ENCODE measurements at places on chromosomes 3 and 15.

- no peak for DNase-seq
Observed at GRCh38 chr3:31242026-31242960, 290.4 kb upstream of the STT3B start.

DNA sequence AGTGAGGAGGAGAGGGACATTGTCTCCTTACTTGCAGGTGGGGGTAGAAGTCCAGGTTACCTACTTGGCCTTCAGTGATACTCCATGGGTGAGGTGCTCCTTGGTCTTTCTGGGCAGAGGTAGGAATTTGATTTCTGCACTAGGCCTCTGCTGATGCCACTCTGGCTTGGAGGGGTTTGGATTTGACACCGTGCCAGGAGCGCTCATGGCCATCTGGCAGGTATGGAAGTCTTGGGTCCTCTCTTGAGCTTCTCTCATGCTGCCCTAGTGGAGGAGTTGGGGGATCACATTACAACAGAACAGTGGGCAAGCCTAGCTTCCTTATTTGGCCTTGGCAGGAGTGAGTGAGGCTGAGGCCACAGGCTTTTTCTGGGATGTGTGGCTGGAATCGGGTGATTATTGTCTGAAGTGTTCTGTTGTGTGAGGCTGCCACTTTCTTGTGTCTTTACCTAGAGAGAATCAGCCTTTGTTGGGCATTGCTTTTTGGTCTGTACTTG lies 525.0 kb downstream of the GABRG3 start:
- DNase-seq, result no peak

GRCh38 chr3:188169830-188170455 lies 16.0 kb downstream of the LPP start:
- DNase-seq, result no peak

GRCh38 chr3:9862391-9863057 lies 17.5 kb downstream of the CIDEC start:
- peak; percentile 59 for DNase-seq

DNA sequence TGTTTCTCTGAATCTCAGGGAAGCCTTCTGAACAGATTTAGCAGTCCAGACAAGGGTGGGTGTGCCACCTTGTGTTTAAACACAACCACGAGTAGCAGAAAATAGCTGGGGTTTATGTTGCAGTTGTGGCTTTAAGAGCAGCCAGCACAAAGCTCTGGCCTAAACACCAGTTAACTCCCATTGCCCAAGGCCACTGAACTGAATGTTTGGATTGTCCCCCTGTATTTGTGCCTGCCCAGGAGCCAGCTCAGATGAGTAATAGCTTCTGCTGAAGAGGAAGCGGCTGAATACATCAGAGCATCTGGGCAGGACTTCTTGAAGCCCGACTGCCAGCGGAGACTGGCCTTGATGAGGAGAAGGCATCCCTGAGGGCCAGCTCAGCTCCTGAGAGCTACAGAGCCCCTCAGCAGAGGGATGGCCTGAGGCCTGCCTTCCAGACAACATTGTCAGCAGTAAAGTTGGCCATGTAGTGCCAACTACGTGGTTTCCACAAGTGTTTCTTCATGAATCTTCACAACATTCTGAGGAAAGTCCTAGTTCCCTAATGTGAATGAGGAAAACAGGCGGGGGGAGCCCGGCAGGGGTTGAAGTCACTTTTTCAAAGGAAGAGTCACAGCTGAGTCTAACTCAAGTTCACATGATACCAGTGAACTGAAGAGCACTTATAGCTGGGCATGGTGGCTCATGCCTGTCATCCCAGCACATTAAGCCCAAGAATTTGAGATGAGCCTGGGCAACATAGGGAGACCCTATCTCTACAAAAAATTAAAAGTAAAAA lies 65.8 kb upstream of the ZBTB38 start:
- no peak for DNase-seq

GRCh38 chr15:69939513-69940440 lies 157.9 kb downstream of the TLE3 start:
- no peak for DNase-seq

GRCh38 chr3:37479981-37480380 lies 305.6 kb upstream of the LRRFIP2 start:
- DNase-seq, result no peak

- DNase-seq, result no peak
Observed at GRCh38 chr3:53554559-53555067, 60.2 kb downstream of the CACNA1D start.

DNA sequence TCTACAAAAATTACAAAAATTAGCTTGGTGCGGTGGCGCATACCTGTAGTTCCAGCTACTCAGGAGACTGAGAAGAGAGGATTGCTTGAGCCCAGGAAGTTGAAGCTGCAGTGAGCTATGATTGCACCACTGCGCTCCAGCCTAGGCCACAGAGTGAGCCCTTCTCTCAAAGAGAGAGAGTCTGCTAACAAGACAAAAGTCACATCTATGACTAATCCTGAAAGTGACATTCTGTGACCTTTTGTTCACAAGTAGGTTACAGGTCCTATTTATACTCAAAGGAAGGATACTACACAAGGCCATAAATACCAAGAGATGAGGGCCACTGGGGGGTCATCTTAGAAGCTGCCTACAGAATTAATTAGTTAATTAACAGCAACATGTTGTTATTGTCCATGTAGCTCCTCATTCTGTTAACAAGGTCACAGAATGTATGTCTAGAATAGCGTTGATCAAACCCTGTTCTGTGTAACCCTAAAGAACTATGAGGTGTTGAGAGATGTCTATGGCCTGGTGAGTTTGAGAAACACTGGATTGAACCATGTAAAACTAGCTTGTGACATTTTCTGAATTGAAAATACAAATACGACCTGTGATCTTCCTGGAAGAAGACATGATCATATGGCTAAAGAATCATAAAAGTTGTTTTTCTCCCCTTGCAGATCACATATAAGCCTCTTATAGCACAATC lies 97.0 kb downstream of the SAMMSON start:
- DNase-seq, result no peak

- no peak for DNase-seq
Observed at GRCh38 chr15:75356517-75356916, 9.7 kb downstream of the NEIL1 start.

DNA sequence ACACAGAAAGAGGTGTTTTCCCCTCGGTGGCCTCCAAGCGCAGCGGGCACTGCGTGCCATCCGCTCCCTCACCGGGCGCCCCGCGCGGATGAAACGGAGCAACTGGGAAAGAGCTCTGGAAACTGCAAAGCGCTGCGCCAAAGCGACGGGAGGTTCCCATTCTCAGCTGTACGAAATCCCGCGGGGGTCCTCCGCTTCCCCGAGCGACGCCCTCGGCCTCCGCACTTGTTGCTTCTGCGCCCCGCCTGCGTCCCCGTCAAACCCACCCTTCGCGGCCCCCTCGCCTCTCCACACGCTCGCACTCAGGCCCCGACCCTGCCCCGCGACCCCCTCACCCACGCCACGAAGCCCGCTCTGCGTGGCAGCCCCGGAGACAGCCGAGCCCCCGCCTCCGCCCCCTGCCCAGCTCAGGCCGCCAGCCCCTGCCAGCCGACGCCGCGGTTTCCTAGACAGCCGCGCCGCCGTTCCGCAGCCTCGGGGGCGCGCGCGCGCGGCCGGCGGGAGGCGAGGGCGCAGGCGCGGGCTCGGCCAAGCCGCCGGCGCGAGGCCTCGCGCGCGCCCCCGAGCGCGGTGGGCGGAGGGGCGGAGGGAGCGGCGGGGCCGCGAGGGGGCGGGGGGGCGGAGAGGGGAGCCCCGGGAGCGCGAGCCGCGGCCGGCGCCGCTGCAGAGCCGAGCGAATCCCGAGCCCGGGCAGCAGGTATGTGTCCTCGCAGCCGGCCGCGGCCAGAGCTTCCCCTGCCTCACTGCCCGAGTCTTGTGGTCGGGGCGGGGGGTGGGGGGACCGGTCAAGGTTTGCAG lies at the start of gene TMEM266:
Gene TMEM266 (plus strand): TSS at position 666 of the 798 bp plus-strand sequence. CDS start 74,279 bp downstream, outside the sequence.
- peak; percentile 51 for DNase-seq

- peak; percentile 41 for DNase-seq
Observed at GRCh38 chr15:49832511-49832910, 211.7 kb downstream of the DTWD1 start.

DNA sequence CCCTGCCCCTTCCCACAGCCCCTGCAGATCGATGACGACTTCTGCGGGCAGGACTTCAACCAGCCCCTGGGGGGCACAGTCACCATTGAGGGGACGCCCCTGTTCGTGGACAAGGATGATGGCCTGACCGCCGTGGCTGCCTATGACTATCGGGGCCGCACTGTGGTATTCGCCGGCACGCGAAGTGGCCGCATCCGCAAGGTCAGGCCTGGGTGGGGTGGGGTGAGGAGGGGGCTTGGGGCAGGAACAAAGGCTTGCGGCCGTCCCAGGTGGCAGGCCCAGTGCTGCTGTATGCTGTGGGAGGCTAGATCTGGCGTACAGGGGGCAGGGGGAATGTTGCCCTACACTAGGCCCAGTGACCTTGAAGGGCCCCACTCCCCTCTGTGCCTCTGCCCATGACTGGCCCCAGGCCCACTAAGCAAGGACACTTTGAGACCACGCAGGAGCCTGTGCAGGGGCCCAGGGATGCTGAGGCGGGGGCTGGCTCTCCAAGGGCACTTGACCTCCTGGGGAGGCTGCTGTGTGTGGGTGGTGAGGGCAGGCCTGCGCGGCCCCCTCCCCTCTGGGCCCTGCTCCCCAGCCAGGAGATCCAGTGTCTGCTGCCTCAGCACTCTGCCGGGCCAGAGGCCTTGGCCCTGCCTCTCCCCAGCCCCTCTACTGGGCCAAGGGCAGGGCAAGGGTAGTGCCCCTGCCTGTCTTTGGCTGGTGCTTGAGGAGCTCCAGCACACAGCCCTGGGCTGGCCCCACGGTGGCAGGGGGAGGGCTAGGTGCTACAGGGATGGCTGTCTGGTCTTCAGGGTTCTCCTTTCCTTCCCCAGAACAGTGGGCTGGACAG lies 8.7 kb downstream of the PLXNA1 start:
- DNase-seq, result no peak

- DNase-seq, result no peak
Observed at GRCh38 chr3:110267304-110267845, 804.2 kb upstream of the NECTIN3 start.

- no peak for DNase-seq
Observed at GRCh38 chr3:53711387-53711786, 134.8 kb downstream of the CHDH start.

DNA sequence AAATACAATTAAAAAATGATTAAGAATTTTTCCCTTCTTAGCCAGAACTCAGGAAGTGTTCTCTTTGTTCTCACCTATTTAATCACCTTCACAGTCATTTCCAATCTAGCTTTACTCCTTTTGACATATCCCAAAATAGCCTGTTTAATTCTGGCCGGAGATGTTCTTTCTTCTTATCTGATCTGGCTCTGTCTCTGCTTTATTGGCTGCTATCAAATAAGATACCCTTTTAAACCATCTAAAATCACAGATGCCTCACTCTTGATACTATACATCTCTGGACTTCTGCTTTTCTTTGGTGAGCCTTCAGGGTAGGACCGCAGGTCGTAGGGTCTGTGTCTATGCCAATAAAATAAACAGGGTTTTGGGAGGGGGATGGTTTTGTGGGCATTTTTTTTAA lies 319.2 kb upstream of the SEMA6D start:
- DNase-seq, result no peak

DNA sequence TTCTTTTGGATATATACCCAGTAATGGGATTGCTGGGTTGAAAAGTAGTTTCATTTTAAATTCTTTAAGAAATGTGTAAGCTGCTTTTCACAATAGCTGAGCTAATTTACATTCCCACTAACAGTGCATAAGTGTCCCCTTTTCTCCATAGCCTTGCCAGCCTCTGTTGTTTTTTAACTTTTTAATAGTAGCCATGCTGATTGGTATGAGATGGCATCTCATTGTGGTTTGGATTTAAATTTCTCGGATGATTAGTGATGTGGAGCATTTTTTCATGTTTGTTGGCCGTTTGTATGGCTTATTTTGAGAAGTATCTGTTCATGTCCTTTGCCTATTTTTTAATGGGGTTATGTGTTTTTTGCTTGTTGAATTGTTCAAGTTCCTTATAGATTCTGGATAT lies 444.3 kb upstream of the ATP11B start:
- DNase-seq, result no peak

DNA sequence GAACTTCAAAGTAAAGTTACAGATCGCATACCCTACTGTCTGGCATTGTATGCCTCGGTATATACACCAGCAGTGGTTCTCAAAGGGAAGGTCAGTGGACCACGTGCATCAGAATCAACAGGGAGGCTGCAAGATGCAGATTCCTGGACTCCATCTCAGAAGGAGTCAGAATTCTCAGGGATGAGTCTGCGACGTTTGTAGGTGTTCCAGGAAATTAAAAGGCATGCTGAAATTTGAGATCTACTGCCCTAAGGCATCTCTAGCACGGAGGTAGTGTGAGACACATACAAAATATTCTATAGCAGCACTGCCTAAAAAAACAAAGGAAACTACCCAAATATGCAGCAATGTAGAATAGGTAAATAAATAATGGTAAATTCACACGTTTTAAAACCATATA lies 136.8 kb upstream of the BNIP2 start:
- DNase-seq, result no peak

DNA sequence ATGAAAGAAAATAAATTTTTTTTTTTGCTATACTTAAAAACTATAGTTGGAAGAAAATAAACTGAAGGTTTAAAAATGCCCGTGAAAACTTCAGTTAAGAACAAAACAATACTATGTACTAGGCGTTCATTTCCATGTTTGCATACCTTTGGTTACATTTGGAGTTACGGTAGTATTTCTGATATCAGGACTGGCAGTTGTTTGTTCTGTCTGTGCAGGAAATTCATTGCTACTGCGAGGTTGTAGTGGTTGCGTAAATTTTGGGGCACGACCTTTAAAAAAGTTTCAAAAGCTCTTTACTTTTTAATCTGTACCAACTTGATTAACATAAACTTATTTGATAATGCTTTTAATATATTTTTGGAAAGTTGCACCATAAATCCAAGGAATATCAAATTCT lies 47.9 kb downstream of the ST3GAL6 start:
- no peak for DNase-seq

DNA sequence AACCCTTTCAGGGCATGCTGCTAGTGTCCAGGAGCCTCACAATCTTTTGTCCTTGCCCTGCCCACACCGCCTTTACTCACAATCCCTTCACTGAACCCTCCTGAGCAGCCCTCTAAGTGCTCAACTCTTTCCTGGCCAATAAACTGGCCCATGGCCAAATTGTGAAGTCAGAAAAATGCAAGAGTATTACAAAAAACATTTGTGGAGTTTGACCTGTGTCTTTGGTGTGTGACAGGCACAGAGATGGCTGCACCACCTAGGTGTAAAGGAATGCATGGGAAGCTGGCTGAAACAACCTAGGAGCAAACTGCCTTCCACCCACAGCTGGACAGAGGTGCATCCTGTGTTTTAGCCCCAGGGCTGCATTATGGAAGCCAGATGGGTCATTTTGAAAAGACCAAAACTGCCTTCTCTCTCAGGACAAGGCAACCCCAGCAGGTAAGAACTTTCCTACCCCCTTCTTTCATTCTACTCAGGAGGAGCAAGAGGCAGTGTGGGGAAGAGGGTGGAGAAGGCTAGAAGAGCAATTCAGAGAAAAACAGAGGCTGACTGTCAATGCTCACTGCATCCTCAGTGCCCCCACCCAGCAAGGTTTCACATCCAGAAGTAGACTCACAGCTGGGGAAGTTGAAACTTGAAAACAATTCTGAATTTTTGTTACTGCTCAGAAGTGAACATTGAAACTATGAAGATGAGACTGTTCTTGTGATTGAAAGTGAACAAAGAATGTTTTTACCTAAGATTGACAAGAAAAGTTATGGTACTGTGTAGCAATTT lies 78.6 kb downstream of the TRIM42 start:
- DNase-seq, result no peak

- no peak for DNase-seq
Observed at GRCh38 chr3:140135461-140135860, 200.5 kb downstream of the CLSTN2 start.

Measured in LoVo (cell line).